ENCODE measurements at places on chromosomes 3 and 15. TPM values are rescaled to one million over a fixed set of nuclear protein-coding genes. Genes with fewer than 3 reads are reported as not detected.

- H3K4me3 ChIP-seq = no peak overlapping the region
- no peaks in the 10 kb centered on the region for H3K36me3 ChIP-seq
- H3K4me1 ChIP-seq = peaks cover 16% of the 10 kb centered on the region
- DNase-seq = no peak
Measured at GRCh38 chr3:112769286-112769978, 77.2 kb downstream of the CD200R1L start.

DNA sequence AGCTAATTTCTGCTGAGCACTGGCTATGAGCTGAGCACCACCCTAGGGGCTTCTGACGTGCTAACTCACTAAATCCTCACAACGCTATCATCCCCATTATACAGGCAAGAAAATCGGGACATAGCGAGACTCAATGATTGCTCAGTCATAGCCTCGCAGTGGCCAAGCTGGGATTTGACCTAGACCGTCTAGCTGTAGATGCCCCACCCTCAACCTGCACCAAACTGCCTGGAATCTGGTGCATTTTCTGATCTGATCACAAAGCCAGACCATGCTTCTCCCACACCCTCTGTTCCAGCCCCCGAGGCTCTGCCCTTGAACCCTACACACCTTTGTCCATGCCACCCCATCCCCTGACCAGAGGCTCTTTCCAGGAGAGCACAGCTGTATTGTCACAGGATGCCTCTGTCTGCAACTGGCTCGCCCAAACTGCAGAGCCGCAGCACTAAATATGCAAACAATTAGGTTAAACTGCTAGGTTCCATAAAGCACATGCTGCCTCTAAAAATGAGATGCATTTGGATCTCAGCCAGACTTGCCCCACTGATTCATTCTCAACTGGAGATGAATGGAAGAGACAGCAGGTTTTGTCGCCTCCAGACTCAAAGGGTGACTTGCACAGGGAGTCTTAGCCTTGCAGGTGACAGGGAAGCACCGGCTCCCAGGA is 95.2 kb downstream of the NUP210 start:
- no peaks in the 10 kb centered on the region for H3K4me1 ChIP-seq
- no peak overlapping the region for H3K4me3 ChIP-seq
- H3K27me3 ChIP-seq = no peaks in the 10 kb centered on the region
- DNase-seq = no peak
- H3K27ac ChIP-seq = no peak overlapping the region

DNA sequence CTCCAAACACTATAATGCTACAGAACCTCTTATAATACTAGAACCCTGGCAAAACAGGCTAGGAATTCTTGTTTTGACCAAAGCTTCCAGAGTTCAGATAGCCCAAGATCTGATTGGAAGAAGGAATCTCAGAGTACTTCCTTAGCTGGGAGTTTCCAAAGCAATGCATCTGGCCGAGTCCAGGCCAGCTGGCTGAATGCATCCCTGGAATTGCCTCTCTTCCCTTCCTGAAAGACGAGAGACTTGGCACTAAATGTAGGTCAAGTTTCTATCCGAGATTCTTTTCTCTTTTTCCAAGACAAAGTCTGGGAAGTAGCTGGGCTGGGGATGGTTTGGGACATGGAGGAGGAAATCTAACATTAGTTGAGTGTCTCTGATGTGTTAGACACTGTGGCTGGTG is 68.7 kb upstream of the ADPGK start:
- H3K27me3 ChIP-seq = peaks cover 21% of the 10 kb centered on the region
- no peak overlapping the region for H3K4me3 ChIP-seq
- peaks cover 6% of the 10 kb centered on the region for H3K4me1 ChIP-seq
- DNase-seq = no peak

GRCh38 chr3:191303596-191303995 is 25.6 kb upstream of the CCDC50 start:
- no peaks in the 10 kb centered on the region for H3K27me3 ChIP-seq
- no peak for DNase-seq
- H3K27ac ChIP-seq = no peak overlapping the region
- H3K36me3 ChIP-seq = no peaks in the 10 kb centered on the region
- H3K4me3 ChIP-seq = no peak overlapping the region

DNA sequence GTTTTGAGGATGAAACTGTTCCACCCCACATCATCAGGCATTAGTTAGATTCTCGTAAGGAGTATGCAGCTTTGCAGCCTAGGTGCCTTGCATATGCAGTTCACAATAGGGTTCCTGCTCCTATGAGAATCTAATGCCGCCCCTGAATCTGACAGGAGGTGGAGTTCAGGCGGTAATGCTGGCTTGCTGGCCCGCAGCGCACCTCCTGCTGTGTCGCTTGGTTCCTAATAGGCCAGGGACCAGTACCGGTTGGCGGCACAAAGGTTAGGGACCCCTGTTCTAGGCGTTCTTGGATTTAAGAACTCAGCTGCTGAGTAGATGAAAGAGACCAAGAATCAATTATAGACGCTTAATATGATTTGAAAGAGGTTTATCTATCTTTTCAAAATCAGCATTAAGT is 595.4 kb downstream of the CADM2 start:
- H3K4me1 ChIP-seq = no peaks in the 10 kb centered on the region
- H3K27ac ChIP-seq = no peak overlapping the region
- DNase-seq = no peak
- H3K36me3 ChIP-seq = no peaks in the 10 kb centered on the region
- H3K27me3 ChIP-seq = no peaks in the 10 kb centered on the region
- H3K4me3 ChIP-seq = no peak overlapping the region

- H3K4me1 ChIP-seq = peaks cover 6% of the 10 kb centered on the region
- H3K27ac ChIP-seq = no peak overlapping the region
- no peak overlapping the region for H3K4me3 ChIP-seq
- peaks cover 34% of the 10 kb centered on the region for H3K27me3 ChIP-seq
- DNase-seq = no peak
Measured at GRCh38 chr3:72633121-72633520, 215.1 kb downstream of the SHQ1 start.

GRCh38 chr3:127589600-127590281 is 792 bp downstream of the TPRA1 start:
- peak overlapping the region; percentile 88 for H3K27ac ChIP-seq
- no peak for DNase-seq
- H3K27me3 ChIP-seq = no peaks in the 10 kb centered on the region
- no peaks in the 10 kb centered on the region for H3K36me3 ChIP-seq
- H3K4me3 ChIP-seq = peak overlapping the region; percentile 92
- H3K4me1 ChIP-seq = peaks cover 27% of the 10 kb centered on the region

DNA sequence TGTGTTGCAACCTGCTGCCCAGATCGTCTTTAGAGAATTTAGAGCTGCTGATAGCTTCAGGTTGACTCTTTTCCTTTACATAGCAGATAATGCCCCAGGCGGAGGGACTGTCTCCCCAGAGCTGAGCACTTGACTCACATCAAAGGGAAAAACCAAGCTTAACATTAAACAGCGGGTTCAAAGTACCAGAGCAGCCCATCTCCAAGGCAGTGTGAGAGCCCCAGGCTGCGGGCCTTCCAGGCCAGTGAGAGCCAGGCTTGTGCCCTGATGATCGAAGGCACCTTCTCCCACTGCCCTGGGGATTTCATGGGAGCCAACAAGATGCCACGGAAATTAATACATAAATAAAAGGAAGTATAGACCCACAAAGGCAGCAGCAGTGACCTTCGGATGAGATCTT is 275.6 kb downstream of the XXYLT1 start:
- H3K36me3 ChIP-seq = no peaks in the 10 kb centered on the region
- H3K4me1 ChIP-seq = no peaks in the 10 kb centered on the region
- H3K27me3 ChIP-seq = peaks cover 33% of the 10 kb centered on the region
- no peak overlapping the region for H3K27ac ChIP-seq

DNA sequence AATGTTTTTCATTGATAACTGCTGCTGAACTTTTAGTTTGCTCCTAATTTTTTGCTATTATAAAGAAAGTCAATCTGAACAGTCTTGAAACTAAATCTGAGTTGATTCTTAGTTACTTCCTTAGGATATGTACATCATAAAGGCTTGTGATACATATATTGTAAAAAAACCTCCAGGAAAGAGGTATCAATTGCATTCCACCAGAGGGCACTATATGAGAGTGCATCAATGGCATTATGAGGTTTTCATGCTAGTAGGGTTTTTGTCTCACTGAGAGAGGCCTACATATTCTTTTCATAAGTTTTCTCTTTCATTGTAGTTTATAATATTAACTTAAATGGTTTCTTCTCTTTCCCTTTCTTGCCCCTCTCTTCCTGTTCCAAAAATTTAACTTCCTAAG is 46.9 kb downstream of the PIK3R4 start:
- no peaks in the 10 kb centered on the region for H3K27me3 ChIP-seq
- DNase-seq = no peak
- no peak overlapping the region for H3K27ac ChIP-seq
- H3K36me3 ChIP-seq = peaks cover 52% of the 10 kb centered on the region
- no peaks in the 10 kb centered on the region for H3K4me1 ChIP-seq
- H3K4me3 ChIP-seq = no peak overlapping the region

DNA sequence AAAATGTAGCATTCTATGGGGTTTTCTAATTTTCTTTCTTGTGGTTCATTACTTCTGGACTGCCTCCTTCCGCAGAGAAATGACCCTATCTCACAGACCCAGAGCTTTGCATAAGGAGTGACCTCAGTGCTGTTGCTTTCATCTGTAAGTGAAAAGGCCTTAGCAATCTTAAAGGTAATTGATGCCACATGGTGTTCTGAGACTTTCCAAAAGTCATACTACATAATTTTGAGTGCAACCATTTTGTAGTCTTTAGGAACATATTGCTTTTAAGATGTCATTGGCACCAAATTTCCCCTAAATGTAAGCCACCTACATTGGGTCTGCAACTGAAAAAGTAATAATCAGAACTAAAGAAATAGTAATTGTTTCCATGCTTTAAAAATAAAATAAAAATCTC is 9.2 kb upstream of the HHLA2 start:
- peaks cover 7% of the 10 kb centered on the region for H3K27me3 ChIP-seq
- no peak for DNase-seq
- no peak overlapping the region for H3K4me3 ChIP-seq
- H3K27ac ChIP-seq = no peak overlapping the region
- H3K4me1 ChIP-seq = no peaks in the 10 kb centered on the region

DNA sequence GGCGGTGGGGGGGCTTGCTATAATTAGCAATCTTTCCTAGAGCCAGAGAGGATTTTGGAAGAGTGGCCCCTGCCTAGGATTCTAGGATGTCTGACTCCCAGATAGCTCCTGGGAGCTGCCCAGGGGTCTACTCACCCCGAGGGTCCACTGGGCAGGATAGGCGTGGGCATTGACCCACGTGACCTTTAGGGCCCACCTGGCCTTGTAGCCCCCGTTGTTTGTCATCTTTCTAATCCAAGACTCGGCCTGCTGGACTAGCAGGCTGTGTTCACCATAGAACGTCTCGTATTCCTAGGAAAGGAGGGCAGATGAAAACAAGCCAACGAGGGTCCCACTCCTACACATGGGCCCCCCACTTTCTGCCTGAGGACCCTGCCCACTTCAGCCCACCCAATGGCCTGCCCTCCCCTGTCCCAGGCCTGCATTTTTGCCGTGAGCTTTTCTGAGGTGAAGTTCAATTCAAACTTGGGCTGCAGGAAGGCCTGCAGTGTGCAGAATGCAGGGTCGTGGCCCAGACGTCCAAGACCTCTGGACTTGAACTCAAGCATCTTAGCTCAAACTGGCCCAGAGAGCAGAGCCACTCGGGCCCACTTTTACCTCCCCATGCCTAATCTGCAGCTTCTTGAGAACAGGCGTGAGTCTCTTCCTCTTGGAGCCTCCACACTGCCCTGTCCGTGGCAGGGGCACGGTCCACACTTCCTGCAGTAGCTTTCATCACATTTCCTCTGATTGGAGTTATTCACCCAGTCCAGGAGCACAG is 41.5 kb downstream of the MUC4 start:
- H3K4me3 ChIP-seq = no peak overlapping the region
- no peaks in the 10 kb centered on the region for H3K4me1 ChIP-seq
- no peaks in the 10 kb centered on the region for H3K36me3 ChIP-seq
- H3K27me3 ChIP-seq = no peaks in the 10 kb centered on the region

DNA sequence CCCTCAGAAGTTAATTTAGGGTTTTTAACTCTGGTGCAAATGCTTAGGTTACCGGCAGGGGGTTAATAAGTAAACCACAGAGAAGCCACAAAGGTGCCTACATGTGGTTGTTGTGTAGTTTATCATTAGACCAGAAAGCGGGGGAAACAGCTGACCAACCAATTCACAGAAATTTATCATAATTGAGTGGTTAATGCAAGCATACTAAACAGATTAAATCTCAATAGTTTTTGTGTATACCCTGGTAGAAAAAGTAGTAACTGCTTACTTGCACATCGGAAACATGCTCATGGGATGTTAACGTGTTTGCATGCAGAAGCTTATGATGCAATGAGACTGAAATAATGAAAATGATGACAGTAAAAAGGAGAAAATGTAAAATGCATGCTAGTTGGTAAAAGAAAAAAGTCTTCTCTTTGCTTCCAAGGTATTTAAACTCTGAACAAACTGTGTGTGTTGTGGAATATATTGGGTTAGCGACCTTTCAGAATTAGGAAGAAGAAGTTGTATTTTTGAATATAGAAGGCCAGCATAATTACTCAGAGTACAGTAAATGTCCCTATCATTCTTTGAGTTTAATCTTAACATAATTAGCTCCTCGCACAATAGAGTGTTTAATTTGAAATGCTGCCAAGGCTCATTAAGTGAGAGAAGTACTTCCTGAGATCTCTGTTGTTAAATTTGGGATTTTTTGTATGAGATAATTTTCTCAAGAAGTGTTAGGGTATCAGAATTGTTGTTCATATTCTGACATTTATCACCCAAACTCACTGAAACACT is 316.2 kb downstream of the PTPRG start:
- no peak overlapping the region for H3K4me3 ChIP-seq
- H3K27me3 ChIP-seq = no peaks in the 10 kb centered on the region
- no peaks in the 10 kb centered on the region for H3K36me3 ChIP-seq
- no peak for DNase-seq

DNA sequence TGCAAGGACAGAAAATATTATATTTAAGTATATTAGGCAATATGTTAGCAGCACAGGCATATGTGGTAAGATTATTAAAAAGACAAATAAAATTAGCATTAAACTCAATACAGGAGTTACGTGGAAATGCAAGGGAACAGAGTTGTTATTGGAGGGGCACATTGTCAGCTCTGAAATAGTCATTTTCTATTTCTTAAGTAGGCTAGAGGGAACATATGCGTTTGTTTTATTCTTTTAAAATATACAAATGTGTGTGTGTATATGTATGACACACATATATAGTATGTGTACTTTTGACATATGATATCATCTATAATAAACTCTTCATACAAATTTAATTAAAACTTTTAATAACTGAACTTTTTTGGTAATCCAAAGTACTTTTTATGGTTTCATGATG is 22.8 kb upstream of the VEPH1 start:
- H3K27ac ChIP-seq = no peak overlapping the region
- no peak overlapping the region for H3K4me3 ChIP-seq
- no peaks in the 10 kb centered on the region for H3K4me1 ChIP-seq
- H3K36me3 ChIP-seq = no peaks in the 10 kb centered on the region
- DNase-seq = no peak

- DNase-seq = no peak
- H3K4me1 ChIP-seq = no peaks in the 10 kb centered on the region
- no peaks in the 10 kb centered on the region for H3K36me3 ChIP-seq
- peaks cover 18% of the 10 kb centered on the region for H3K27me3 ChIP-seq
- no peak overlapping the region for H3K27ac ChIP-seq
- H3K4me3 ChIP-seq = no peak overlapping the region
Measured at GRCh38 chr3:22012471-22012870, 261.5 kb upstream of the ZNF385D start.

- no peak overlapping the region for H3K27ac ChIP-seq
- H3K4me3 ChIP-seq = no peak overlapping the region
- H3K36me3 ChIP-seq = no peaks in the 10 kb centered on the region
Measured at GRCh38 chr3:179840985-179841384, 188.1 kb downstream of the USP13 start.

Gene KCNAB1
- 0.21 TPM for total RNA-seq

Gene TTLL13
- total RNA-seq = not detected

Gene GOLGA6L7
- not detected for total RNA-seq

Gene GOLGA8K
- total RNA-seq = 0.75 TPM

Gene AGBL1
- total RNA-seq = not detected

Gene MORC1
- total RNA-seq = not detected

Gene DNAH12
- 0.08 TPM for total RNA-seq

Gene CD200
- total RNA-seq = 0.27 TPM

Gene SPINK8
- not detected for total RNA-seq
